ENCODE measurements at places on chromosomes 13 and 19. TPM values are rescaled to one million over a fixed set of nuclear protein-coding genes. Genes with fewer than 3 reads are reported as not detected.
A peak's percentile ranks its signal among the peaks of the same experiment; 100 is the strongest.

DNA sequence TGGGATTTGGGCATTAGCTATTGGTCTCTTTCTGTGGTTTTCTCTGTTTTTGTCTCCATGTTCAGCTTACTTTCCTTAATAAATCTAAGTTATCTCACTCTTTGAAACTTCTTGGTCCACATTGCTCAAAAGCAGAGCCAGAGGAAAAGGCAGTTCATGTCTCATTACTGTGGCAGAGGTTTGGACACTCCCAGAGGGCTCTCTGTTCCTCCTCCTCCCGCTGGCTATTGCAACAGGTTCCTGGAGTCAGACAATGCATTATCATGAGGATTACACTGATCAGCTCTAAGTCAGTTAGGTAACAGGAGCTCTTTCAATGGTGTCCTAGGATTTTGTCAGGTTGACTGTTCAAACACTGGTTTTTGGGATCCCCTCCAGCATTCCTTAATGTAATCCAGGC lies 298.8 kb downstream of the NDFIP2 start:
- no peak for DNase-seq

The TNFRSF19 gene
- 31.3 TPM for total RNA-seq

The CACNA1A gene
- 119 TPM for total RNA-seq

- DNase-seq, result no peak
Measured at GRCh38 chr13:93284064-93284463, 57.5 kb downstream of the GPC6 start.

GRCh38 chr19:50204811-50205675 lies 1.6 kb downstream of the MYH14 start:
- peak; percentile 89 for DNase-seq

The DIRAS1 gene
- 19.1 TPM for total RNA-seq

GRCh38 chr13:73412933-73413332 lies 354.1 kb downstream of the KLF5 start:
- no peak for DNase-seq

- DNase-seq, result no peak
Measured at GRCh38 chr13:113962386-113962785, 11.5 kb downstream of the C13orf46 start.

DNA sequence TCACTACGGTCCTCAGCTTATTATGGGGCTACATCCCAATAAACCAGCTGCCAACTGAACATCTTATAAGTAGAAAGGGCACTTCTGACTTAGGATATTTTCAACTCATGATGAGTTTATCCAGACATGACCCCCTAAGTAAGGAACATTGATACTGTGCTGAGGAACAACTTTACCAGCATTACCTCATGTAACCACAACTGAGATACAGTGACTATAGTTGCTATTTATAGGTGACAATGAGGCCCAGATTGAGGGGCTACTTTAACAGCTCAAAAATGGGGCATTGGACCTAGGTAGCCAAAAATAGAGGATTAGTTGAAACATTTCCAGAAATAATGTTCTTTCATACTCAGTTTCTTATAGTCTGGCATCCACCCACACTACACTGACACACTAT lies 26.8 kb downstream of the SKA3 start:
- DNase-seq, result no peak

- DNase-seq, result no peak
Measured at GRCh38 chr19:36149673-36150406, 2.4 kb downstream of the COX7A1 start.

The CD22 gene
- not detected for total RNA-seq

- peak; percentile 20 for DNase-seq
Measured at GRCh38 chr19:10835089-10835753, 791 bp downstream of the TMED1 start.

The ZFP14 gene
- 35.7 TPM for total RNA-seq

DNA sequence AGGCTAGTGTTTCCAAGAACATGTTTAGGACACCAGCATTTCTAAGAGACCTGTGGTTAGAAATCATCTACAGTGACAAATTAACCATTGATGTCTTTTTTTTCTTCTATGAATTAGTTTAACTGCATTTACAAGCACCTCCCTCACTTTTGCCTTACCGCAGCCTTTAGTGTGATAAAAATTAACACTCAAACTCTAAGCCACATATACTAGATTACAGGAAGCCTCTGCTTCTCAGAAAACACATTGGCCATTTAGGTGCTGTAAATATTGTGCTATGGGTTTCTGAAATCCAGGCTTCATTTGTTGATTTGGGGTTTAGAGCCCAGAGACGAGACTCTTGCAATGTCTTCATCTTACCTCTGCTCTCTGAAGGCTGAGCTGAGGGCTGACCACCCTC lies 34.6 kb upstream of the OLFM4 start:
- no peak for DNase-seq

The PCDH9 gene
- total RNA-seq, result 131 TPM

The PTGIR gene
- total RNA-seq, result not detected

The LRRC63 gene
- 1.7 TPM for total RNA-seq

The ZFP28 gene
- total RNA-seq, result 23.0 TPM

The CD70 gene
- not detected for total RNA-seq

The TLE2 gene
- 17.0 TPM for total RNA-seq

The TEX29 gene
- total RNA-seq, result 0.45 TPM

- DNase-seq, result no peak
Measured at GRCh38 chr19:3068071-3068470, 5.8 kb upstream of the TLE5 start.

The SCGB2B2 gene
- total RNA-seq, result 1.6 TPM

GRCh38 chr19:695352-695949 lies at the start of gene PRSS57:
TSS of gene PRSS57 (minus strand) at chr19:695452. CDS start at chr19:695430, 22 bp downstream.
- no peak for DNase-seq

- DNase-seq, result peak; percentile 64
Measured at GRCh38 chr13:42110410-42111155, 62.1 kb downstream of the DGKH start.

- no peak for DNase-seq
Measured at GRCh38 chr19:14114854-14115253, 2.7 kb downstream of the PRKACA start.

The C5AR1 gene
- total RNA-seq, result 0.54 TPM

The CCDC194 gene
- not detected for total RNA-seq

DNA sequence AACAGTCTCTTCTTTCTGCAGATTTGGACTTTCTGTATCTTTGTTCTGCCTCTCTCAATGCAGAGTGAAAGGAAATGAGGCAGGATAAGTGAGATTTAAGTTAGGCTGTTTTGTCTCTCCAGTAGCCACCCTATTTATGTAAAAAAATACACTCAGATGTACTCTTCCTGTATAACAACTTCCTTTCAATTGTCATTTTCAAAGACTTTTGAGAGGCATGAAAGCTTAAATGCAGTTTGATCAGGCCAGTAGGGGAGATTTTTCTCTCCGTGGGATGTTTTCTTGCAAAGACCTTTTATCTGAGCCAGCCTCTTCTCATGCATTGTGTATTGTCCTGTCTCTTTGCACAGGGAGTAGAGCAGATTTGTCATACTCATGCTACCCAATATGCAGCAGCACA lies 166.8 kb downstream of the SLITRK5 start:
- DNase-seq, result no peak

The BLVRB gene
- 12.0 TPM for total RNA-seq

GRCh38 chr19:17025991-17026658 lies 485 bp downstream of the CPAMD8 start:
- DNase-seq, result no peak

- DNase-seq, result no peak
Measured at GRCh38 chr19:29842471-29843179, 30.8 kb downstream of the CCNE1 start.

GRCh38 chr19:55656988-55657747 lies 2.3 kb downstream of the U2AF2 start:
- no peak for DNase-seq

The PCDH8 gene
- 42.9 TPM for total RNA-seq

The LILRB2 gene
- 0.27 TPM for total RNA-seq

- DNase-seq, result peak; percentile 3
Measured at GRCh38 chr13:66805657-66806056, 424.5 kb downstream of the PCDH9 start.

The PPP1R13L gene
- total RNA-seq, result 1.4 TPM

The NKPD1 gene
- 0.54 TPM for total RNA-seq

DNA sequence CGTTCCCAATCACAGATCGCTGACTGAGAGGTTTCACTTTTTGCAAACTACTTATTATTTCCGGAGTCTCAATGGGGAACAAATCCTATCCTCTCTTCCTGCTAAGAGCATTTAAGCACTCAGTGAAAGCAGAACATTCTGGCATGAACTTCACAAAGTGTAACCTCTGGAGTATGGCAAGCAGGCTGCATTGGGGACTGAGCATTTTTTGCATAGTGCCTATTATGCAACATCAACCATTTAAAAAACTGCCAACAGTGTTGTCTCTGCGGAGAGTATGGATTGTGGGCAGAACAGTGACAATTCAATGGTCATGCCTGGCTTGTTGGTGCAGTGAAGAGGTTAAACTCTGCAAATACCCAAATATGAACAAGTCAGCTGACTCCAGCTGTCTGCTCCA lies 484.6 kb downstream of the OLFM4 start:
- DNase-seq, result no peak

DNA sequence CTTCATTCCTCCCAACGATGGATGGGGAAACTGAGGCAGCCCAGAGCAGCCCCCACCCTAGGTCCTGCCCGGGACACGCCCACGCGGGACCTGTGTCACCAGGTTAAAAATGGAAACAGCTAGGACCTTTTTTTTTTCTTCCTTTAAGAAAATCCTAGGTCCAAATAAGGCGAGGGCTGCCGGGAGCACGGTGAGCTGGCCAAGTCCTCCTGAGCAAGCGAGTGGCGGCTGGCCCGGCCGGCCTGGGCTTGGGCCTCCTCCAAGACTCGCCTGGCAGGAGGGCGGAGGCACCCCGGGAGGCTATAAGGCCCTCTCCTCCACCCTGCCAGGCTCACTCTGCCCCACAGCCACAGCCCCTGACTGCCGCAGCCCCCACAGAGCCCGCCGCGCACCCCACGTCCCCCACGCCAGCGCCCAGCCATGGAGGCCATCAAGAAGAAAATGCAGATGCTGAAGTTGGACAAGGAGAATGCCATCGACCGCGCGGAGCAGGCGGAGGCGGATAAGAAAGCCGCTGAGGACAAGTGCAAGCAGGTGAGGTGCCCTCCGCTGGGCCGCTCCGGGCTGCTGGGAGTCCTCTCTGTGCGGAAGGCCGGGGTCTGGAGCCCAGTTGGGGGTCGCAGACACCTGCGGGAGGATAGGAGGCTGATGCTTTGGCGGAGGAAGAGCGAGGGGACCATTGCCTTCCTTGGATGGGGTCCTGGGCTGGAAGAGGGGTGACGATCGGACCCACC lies 8.9 kb upstream of the TPM4 start:
- DNase-seq, result peak; percentile 84

The STOML3 gene
- total RNA-seq, result 0.36 TPM

DNA sequence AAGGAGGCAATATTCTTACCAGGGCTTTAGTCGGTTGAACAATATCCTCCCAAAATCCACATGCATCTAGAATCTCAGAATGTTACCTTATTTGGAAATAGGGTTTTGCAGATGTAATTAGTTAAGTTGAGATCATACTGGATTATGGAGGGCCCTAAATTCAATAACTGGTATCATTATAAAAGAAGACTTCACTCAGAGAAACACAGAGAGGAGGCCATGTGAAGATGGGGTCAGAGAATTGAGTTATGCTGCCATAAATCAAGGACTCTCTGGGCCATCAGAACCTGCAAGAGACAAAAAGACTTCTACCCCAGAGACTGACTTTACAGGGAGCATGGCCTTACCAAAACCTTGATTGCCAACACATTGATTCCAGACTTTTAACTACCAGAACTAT lies 1611.1 kb downstream of the SLITRK5 start:
- no peak for DNase-seq

The TMEM190 gene
- not detected for total RNA-seq

DNA sequence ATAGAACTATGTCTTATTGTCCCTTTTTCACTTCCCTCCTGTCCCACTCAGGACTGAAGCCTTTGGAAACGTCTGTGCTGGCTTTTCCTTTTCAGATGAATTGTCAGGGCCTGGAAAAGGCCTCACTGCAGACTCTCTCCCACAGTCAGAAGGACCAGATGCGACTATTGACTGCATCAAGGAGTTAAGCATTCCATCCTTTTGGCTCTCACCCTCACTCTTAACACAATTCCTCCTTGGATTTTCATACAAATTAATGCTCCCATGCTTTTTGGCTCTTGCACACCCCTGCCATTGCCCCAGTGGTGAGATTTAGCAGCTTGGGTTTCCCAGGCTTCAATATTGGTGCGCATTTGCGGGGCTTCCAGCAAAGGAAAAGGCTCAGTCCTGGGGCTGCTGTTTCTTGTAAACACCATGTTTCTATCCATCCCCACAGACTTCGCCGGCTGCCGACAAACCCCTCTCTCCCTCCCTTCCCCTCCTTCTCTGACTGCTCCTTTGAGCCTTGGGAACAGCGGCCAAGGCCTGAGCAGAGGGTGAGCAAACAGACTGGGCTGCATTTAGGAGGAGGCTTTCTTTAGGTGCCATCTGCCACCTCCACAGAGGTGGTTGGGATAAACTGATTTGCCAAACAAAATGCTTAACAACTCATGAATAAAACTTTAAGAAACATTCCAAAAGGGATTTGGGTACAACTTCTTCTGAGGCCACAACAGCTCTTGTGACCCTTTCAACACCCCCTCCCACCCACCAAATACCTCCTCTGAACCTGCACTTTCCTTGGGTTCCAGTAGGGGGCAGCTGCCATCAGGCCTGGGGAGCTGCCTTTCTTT lies 48.6 kb upstream of the PCDH8 start:
- no peak for DNase-seq

DNA sequence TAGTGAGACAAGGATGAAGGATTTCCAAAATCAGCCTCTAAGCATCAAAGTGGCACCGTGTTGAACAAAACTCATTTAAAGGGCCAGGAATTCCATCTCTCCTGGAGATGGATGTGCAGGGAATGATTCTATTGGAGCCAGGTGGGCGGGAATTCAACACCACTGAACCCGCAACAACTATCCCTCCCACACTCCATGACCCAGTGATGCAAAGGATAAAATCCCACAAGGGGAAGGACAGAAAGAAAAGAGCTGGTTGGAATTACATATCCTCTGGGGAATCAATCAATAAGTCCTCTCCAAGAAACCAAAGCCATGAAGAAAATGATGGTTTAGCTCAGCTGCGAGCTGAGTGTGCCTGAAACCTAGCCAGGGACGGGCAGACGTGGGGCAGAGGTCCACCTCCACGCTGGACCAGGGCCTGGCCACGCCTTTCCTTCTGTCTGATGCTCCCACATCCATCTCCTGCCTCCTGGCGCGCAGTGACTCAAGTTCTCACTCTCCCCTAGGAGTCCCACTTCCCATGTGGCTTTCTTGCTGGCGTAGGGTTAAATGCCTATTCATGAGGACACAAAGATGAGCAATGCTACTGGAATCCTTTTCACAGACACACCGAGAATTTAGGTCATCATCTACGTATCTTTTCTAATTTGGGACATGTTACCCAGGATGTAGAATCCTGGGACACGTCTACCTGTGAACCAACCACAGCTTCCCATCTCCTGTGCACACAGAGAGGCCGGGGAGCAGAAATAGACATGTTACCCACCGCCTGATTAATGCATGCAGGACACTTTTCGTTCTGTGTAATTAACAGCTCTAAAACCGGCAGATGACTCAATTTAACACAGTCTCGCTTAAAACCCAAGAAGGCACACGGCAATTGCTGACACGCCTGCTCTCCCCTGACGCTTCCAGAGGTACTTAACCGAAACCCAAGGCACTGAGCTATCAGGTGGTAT lies 48.6 kb downstream of the PEPD start:
- DNase-seq, result peak; percentile 67

All from cerebellum (tissue), 4 donors.